ENCODE measurements at places on chromosomes 1 and 21.

DNA sequence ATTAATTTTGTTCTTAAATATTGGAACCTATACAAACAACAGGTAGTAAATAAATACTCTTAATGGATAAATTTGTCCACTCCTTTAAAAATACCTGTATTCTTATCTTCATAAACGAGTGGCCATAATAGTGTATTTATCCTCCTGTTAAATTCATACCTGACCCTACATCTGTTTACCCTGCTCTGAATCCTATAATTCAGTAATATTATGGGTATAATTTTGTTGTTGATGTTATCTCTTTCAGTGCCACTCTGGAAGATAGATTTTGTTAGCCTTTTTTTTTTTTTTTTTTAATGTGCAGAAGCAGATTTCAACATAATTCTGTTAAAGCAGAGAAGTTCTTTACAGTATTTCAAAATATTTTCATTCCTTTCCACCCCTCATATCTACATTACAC, 1337.9 kb downstream of the PLA2G4A start:
- DNase-seq: no peak

DNA sequence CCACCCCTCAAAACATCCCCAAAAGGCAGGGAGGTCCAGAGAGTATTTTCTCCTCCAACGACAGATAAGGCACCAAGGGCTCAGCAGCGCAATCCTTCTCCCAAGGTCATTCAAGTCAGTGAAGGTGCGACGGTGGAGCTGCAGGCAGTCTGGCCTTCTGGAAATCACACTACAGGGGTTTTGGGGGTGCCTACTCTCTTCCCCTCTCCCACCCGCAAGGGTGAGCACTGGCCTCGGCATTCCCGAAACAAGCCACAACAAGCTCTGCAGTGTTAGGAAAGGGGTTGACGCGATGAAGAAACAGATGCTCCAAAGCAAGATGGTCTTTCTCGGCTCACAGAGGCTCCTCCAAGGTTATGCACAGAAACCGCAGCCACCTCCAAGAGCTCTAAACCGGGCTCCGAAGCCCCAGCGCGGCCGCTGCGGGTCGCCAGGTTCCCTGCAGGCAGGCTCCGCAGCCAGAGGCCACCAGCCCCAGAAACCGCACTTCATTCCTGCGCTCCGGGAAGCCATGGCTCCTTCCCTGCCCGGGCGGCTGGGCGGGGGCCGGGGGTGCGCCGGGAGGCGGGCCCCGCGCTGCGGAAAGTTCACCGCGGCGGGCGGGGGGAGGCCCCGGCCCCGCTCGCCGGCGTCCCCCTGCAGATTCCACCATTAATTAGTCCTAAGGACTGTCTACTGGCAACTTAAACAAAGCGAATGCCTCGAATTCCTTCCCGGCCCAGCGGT, 1.1 kb downstream of the LUZP1 start:
- peak; percentile 56 for DNase-seq

GRCh38 chr1:54582566-54583306, 34.7 kb downstream of the ACOT11 start:
- DNase-seq: no peak

- DNase-seq: no peak
Measured at GRCh38 chr1:232012773-232013386, 386.3 kb downstream of the DISC1 start.

DNA sequence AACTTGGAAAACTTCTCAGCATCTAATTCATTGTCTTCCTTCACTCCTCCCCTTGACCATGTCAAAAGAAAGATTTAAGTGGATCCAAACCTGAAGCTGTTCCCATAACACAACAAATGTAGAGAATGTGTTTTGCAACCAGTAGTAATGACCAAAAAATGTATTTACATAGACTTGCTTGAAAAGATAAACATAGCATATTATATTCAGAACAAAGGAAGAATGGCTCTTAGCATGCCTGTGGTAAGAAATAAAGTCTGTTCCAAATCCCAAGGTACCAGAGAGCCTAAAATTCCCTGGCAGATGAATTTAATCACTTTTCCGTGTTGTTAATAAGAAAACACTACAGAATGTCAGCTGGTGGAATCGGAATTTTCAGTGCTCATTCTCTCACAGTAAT, 36.8 kb downstream of the FMO3 start:
- DNase-seq: no peak

- no peak for DNase-seq
Measured at GRCh38 chr1:212791261-212791675, 309 bp downstream of the NSL1 start.

GRCh38 chr1:161766102-161766981, at the start of gene ATF6:
Gene ATF6 (plus strand): TSS chr1:161766320. CDS start chr1:161766361, 41 bp downstream.
- DNase-seq: peak; percentile 86

- DNase-seq: no peak
Measured at GRCh38 chr1:11196945-11197344, 7.8 kb downstream of the ANGPTL7 start.

DNA sequence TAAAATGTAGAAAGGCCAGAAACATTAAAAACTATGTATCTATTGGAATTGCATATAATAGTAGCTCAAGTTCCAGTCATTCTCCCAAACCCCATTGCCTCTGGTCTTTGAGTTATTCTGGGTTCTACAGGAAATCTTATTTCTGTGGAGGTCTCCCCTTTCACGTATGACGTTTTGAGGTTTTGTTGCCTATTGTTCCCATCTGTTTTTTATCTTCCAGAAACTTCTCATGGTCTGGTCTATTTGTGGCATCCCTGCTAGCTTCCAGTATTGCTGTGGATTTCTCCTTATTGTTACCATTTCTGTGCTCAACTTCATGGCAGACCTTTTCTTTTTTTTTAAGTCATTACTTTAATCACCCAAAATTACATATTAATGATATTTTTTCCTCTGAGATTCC, 43.3 kb downstream of the DTL start:
- no peak for DNase-seq

GRCh38 chr21:39319814-39320332, 6.4 kb upstream of the BRWD1 start:
- no peak for DNase-seq

DNA sequence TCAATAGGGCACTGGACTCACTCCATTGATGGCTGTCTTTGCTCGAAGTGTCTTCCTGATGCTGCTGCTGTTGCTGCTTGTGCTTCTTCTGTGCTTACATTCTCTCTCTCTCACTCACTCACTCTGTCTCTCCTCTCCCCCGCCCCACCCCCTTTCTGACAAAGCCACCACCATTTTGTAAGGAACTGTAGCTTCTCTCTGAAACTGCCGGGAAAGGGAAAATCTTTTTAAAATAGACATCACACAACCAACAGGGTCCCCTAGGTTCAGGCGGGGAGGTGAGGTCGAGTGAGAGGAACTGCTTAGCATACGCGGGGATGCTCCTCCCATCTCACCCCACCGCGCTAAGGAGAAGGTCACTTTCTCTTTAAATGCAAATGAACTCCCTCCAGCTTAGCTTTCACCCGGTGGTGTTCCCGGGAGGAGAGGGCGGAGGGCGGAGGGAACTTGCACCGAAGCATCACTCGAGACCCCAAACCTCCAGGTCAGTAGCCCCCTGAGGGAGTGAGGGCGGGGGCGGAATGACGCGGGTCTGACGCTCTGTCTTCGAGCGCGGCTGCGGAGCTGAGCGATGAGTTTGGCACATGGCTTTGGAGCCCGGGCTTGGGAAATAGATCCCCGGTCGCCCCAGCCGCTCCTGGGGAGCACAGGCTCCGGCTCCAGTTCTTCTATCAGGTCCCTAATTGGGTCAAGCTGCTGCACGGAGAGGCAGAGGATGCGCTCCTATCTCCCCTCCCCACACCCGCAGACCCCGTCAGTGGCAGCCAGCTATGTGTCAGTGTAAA, at the start of gene CCDC28B:
Gene CCDC28B (plus strand): TSS at position 370 of the 785 bp plus-strand sequence. CDS start 1,341 bp downstream, outside the sequence.
- peak; percentile 63 for DNase-seq

DNA sequence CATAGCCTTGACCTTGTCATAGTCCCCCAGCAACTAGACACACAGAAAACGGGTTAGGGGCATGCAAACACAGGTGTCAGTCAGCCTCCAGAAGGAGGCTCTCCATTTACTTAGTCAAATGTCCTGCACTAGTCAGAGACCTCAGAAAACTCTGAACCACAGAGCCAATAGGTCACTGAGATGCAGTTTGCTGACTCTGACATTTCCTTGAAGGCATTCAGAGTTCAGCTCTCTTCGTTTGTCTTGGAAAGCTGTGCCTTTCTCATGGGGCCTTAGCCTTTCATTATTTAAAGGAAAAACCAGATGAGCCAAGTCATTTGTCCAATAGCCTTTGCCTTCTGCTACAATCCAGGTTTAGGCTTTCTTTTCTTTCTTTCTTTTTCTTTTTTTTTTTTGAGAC, 3.5 kb downstream of the OLFML2B start:
- DNase-seq: no peak

DNA sequence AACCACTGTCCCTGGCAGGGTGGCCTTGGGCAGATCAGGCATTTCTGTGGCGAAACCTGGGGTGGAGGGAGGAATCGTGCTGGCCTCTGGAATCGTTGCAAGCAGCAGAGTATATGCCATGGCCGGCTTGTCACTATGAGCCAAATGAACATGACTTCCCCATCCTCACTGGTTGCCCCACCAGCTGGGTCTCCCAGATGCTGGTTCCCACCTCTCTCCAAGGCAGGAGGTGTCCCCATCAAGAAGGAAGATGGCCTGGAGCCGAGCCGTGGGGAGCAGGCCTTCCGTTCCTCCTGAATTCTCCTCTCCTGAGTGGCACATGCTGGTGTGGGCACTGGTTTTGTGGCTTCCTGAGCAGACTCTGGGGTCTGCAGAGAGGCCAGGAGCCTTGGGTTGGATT, 60.2 kb upstream of the ACTRT2 start:
- no peak for DNase-seq

- no peak for DNase-seq
Measured at GRCh38 chr1:14486401-14487201, 111.9 kb upstream of the KAZN start.

DNA sequence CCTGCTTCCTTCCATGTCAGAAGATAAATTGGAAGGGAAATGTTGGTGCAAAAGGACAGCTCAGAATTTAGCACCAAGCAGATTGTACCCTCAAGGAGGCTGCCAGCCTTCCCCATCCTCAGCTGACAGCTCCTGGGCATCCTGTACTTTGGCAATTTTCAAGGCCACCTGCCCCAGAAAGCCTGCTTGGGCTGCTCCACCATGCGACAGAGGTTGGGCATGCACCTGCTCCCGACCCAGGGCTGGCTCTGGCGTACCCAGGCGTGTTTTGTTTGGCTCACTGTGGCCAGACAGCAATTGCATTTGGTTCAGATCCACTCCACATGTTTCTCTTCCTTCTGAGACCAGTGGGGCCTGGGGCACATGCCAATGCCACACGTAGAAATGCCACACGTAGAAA, 547.8 kb downstream of the NPHP4 start:
- DNase-seq: no peak

GRCh38 chr1:115810609-115811008, 30.3 kb downstream of the NHLH2 start:
- no peak for DNase-seq

DNA sequence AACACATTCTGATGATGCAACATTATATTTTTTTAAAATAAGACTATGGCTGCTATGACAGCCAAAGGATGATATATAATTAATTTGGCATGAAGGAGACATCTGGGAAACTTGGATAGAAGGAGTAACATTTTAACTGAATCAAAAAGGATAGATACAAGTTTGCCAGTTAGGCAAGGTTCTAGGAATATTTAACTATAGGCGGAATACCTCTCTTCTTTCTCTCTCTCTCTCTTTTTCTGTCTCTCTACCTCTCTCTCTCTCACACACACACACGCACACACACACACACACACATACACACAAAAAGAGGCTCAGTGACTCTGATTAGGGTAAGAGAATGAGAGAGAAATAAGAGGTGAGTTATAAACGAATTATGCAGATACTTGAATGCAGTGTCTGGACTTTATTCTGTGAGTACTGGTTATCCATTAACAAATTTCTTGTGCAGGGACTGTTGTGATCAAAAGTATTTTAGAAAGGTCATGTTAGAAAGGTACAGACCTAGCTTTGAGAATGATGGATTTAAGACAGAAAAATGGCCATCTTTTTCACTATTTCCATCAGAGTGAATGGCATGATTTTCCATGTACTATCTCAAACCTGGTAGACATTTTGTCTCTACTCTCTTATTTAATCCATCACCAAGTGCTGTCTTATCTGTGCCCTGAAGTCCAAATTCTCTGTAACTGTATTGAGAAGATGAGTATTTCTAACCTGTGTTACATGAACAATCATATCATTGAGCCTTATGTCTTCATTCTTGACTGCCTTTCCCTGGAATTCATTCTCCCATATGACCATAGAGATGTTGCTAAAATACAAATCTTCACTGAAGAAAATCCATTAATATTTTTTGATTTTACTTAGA, 1106.9 kb upstream of the ADGRL4 start:
- DNase-seq: no peak

DNA sequence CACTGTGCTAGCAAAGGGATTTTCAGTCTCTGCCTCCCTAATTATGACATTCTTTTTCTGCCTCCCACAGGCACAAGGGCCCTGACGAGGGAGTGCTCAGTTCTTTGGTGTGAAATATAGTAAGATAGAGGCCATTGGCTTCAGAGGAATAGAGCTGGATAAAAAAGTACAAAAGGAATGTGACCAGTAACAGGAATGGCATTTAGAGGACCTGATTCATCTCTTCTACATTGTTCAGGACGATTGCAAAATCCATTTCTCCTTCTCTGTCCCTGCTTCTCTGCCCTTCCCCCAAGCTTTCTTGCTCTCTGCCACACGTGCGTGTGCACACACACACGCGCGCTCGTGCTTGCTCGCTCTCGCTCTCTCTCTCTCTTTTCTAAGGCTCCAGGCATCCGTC, 668.2 kb downstream of the KIF26B start:
- DNase-seq: no peak

- DNase-seq: no peak
Measured at GRCh38 chr21:28884481-28884880, 108.2 kb downstream of the LTN1 start.

DNA sequence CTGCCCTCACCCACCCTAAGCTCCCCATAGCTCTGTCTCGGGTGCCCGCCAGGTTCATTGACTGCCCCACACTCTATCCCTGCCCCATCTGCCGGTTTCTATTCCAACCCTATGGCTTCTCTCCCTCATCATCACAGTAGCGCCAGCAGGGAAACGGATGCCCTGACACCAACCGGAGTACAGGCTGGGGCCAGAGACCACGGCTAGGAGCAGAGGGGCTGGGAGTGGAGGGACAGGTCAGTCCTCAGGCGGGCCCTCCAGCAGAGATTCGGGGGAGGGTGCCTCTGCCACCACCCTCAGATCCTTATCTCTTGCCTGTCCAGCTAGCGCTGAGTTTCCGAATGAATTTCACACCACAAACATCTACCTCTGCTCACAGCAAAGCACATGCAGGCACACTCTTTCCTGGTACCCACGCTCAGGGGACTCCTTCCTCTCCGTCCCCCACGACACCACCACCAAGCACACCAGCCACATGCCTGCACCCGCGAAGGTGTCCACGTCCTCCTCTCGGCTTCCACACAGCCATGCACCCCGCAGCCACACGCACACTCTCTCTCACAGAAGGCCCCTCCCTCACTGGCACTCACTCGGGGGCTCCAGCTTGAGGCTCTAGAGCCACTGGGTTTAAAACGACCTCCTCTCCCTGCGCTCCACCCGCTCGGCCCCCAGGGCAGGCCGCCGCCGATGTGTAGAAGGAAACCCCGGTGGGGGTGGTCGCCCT, 7.2 kb downstream of the TAL1 start:
- DNase-seq: no peak
